ENCODE measurements at places on chromosomes 3 and 15.

DNA sequence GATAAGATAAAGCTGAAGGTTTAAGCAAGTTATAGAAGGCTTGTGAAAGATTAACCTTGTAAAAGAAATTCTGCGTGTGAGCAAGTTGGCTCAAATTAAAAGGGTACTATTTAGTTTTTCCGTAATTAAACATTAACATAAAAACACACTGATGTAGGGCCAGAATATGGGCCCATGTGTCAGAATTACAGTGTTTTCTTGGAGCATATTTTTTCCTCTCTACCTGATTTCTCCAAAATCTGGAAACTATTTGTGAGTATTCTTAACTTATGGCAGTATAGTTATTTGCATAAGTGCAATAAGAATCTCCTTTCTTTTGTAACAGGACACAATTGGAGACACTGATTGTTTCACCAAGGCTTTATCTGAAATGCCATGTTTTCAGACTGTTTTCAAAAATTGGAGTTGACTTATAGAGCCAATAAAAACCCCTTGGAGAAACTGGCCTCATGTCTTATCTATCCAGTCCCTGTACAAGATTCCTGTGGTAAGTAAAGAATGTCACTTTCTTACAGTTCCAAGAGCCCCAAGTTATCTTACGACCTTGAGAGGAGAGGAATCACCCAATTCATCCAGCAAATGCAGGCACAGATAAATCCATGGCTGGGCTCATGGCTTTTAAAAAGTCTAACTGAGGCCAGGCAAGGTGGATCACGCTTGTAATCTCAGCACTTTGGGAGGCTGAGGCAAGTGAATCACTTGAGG is 47.8 kb upstream of the P2RY1 start:
- DNase-seq = no peak

DNA sequence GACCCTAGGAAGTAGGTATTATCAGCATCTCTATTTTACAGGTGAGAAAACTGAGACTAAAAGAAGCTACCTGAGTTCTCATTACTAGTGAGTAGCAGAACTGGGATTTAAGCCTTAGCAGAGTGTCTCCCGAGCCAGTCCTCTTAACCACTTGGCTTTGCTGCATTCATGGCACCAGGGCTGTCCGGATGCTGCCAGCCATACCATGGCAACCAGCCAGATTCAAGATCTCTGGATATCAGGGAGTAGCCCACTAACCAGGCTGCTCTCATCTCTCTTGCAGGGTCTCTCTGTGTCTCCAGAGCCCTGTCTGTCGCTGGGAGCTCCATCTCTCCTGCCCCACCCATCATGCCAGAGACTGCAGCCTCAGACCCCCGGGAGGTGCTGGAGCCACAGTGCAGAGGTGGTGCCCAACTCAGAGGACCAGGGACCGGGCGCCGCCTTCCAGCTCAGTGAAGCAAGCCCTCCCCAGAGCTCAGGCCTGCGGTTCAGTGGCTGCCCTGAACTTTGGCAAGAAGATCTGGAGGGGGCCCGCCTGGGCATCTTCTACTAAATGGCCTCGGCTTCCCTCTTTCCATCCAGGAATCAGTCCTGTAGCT is 1.7 kb downstream of the MESP2 start:
- no peak for DNase-seq

- no peak for DNase-seq
Observed at GRCh38 chr15:75779504-75779903, 63.7 kb upstream of the UBE2Q2 start.

GRCh38 chr3:115961380-115961779 is 338.1 kb downstream of the GAP43 start:
- DNase-seq = no peak

DNA sequence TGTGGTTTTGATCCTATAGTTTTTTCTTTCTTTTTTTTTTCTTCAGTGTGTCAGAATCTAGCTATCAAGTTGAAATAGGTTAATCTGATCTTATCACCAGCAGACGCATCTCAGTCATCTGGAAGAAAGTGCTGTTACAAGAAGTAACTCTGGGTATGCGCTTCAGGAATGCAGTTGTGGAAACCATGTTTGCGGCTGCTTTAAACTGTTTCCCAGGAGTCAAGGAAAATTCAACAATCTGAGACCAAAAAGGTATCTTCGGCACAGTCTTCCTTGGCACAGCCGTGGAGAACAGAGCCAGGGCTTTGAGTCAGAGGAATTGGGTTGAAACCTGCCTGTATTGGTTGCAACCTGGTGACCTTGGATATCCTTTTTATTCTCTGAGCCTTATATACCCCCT is 59.9 kb downstream of the CD47 start:
- no peak for DNase-seq

GRCh38 chr15:35958021-35958420 is 412.1 kb upstream of the DPH6 start:
- DNase-seq = no peak

- no peak for DNase-seq
Observed at GRCh38 chr3:120145542-120146285, 51.5 kb upstream of the GSK3B start.

DNA sequence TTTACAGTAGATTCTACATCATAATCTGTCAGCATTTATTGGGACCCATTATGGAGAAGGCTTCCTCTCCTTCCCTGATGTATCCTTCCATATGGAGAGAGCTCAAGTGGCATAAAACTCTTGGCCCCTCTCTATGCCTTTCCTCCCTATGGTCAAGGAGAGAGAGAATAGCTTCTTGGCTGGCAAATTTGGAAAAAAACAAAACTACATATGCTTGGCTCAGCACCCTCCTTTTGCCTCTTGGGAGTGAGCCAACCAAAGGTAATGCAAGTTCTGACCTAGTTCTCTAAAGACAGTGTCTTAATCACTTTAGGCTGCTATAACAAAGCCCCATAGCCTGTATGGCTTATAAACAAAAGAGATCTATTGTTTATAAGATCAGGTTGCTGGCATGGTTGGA is 37.5 kb downstream of the C3orf70 start:
- no peak for DNase-seq

DNA sequence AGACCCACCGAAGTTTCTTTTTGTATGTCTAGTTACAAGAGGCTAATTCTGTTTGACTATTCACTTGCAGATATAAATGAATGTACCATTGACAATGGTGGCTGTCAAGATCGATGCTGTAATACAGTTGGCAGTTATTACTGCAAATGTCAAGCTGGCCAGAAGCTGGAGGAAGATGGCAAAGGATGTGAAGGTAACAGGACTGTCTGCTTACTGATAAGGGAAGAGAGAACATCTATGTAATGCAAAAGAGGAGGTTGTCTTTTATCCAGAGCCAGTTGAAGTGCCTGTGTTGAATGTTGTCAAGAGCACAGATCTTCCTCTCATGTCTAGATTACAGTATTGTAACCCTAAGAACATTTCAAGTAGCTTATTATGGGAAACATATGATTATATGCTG is 549.5 kb upstream of the GOLIM4 start:
- no peak for DNase-seq

DNA sequence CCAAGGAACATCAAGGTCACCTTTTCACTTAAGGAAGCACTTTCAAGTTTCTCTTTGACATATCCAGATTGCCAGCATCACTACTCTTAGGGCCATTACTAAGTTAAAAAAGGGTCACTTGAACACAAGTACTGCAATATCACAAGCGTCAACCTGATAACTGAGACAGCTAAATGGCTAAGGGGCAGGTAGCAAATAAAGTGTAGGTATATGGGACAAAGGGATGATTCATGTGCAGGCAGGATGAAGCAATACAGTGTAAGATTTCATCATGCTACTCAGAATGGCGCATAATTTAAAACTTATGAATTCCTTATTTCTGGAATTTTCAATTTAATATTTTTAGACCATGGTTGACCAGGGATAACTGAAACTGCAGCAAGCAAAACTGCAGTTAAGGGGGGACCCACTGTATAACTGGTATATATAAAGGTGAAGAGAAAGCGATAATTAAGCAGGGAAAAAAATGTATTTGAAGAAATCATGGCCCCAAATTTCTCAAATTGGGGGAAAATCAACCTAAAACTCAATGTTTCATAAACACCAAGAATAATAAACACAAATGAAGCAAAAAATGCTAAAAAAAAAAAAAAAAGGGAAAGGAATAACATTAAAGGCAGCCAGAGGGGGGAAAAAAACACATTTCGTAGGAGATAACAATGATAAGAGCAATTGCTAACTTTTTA is 13.1 kb downstream of the CCR1 start:
- no peak for DNase-seq

- DNase-seq = no peak
Observed at GRCh38 chr15:58512522-58512921, 80.7 kb downstream of the LIPC start.

DNA sequence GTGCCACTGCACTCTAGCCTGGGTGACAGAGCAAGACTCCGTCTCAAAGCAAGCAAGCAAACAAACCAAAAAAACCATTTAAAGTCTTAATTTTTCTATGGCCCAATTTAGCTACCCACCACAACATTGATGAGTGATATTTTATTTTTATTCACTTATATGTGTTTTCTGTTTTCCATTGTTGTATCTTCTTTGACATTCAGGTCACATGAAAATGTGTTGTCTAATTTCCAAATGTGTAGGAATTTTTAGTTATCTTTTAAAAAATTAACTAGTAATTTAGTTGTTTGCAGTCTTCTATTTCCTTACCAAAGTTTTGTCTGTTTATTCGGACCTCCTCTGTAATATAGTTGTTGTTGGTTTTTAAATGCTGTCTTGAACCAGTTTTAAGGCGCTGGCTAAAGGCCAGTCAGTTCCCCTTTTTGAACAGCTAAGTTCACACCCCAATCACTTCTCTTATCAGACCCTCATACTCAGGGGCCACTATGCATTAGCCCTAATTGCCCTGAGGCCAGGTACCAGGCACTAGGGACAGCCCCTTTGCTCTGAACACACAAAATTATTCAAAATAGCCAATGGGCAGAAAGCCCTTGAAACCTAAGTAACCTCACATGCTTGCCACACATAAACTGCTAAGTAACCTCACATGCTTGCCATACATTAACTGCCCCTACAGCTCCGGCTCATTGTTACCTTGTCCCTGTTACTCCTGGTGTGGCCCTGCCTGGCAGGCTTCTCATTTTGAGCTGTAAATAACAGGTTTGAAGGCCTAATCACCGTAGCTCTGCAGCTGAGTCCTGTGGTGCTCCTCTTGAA is 4.3 kb upstream of the CCR4 start:
- no peak for DNase-seq

DNA sequence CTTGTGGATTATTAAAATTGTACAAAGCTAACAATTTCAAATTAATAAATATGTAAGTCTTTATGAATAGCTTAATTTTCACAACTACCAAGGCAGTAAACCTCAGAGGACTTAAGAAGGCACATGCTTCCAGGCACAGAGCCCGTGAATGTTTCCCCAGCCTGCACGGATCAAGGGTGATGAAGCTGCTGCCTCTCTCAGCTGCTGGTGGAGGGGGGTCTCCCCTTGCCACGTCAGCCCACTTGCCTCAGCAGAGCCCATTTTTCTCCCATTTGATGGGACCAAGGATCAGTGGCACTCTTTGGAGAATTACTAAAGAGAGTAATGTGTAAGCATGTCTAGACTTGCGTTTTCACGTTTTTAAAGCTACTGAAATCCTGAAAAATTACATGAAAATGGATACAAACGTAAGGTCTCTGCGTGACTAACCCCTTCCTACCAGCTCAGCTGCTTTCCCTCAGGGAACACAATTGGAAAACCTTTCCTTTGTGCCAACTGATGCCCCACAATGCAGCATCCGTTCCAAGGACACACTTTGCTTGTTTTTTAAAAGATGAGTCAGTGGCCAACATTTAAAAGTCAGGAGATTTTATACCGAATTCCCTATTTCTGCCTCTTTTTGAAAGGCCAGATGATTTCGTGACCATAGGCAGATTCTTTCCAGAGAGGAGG is 494.1 kb downstream of the GABRG3 start:
- no peak for DNase-seq

DNA sequence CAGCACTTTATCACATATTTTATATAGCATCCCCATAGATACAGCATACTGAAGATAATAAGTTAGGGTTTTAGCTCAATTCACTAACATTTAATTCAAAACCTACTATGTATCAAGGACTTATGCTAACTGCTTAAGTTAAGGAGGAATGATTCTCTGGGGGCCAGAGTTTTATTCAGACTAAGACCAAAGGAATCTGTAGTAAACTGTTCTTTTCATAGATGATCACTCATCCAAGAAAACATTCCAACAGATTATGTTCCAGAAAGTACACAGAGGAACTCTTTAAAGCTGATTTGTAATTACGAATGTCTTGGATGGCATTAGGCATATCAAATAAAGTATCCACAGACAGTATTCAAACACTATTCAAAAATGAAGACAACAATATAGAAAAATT is 226.4 kb downstream of the SCAPER start:
- no peak for DNase-seq

GRCh38 chr3:62445275-62445674 is 71.9 kb upstream of the FEZF2 start:
- no peak for DNase-seq

GRCh38 chr15:44084770-44085169 is 110.3 kb downstream of the FRMD5 start:
- no peak for DNase-seq

GRCh38 chr15:42457445-42458442 is 33.2 kb downstream of the ZNF106 start:
- no peak for DNase-seq

GRCh38 chr3:61983479-61983878 is 389.9 kb downstream of the FEZF2 start:
- no peak for DNase-seq

GRCh38 chr15:98232761-98233160 is 272.3 kb downstream of the ARRDC4 start:
- no peak for DNase-seq

DNA sequence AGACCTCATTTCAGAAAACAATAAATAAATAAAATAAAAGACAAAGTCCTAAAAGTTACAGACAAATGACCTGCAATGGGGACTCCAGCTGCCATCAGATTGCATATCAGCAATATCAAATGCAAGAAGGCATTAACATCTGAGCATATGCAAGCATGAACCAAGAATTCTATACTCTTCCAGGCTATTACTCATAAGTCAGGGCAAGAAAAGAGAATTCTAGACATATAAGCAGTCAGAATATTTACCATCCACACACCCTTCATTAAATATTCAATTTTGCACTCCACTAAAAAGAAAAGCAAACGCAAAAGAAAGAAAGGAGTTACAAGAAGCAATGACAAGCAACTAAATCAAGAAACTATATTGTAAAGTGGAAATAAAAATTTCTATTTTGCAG is 21.1 kb downstream of the PLA2G4F start:
- DNase-seq = no peak

- DNase-seq = no peak
Observed at GRCh38 chr3:183619624-183620251, 15.7 kb upstream of the KLHL24 start.
